Pericardium fibroblast (primary cell): ENCODE measurements at places on chromosomes 5 and 9. TPM values are rescaled to one million over a fixed set of nuclear protein-coding genes. Genes with fewer than 3 reads are reported as not detected.

Gene NPR3
- 10.3 and 35.3 TPM in 2 replicates for total RNA-seq

Gene SPACA9
- 2.0 and 7.3 TPM in 2 replicates for total RNA-seq

Gene SHOC1
- 0.09 TPM in 1 of 2 replicates, not detected in the other for total RNA-seq

Gene SLC35D2
- 16.0 and 17.2 TPM in 2 replicates for total RNA-seq

Gene LCN6
- total RNA-seq = not detected in 2 replicates
